ENCODE measurements at places on chromosomes 12 and 14.

DNA sequence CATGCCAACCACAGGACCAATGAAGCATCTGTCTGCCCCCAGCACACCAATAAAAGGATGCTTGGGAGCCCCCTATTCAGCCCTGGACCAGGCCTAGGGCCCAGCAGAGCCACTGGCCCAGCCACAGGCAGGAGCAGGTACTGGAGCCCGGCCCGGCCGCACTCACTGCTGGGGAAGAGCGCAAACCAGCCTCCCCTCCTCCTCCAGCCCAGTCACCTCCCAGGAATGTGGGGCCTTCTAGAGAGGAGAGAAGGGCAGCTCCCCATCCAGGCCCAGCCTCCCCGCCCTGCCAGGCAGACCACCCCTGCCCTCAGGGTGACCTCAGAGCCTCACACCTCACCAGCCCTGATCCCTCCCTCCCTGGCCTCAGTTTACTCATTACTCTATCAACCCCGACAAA, 56.2 kb downstream of the CCNK start:
- no peaks in the 10 kb centered on the region for H3K36me3 ChIP-seq
- peak overlapping the region; percentile 51 for H3K4me3 ChIP-seq
- peaks cover 1% of the 10 kb centered on the region for H3K27me3 ChIP-seq
- peak overlapping the region; percentile 92 for H3K27ac ChIP-seq
- H3K4me1 ChIP-seq: peaks cover 45% of the 10 kb centered on the region
- peak; percentile 75 for DNase-seq

GRCh38 chr12:663293-663871, at the start of gene NINJ2:
Gene NINJ2 (minus strand): TSS chr12:663445. CDS start chr12:663360, 85 bp downstream.
- H3K4me3 ChIP-seq: peak within 1 kb of the TSS; percentile 64
- no peak within 1 kb of the TSS for H3K27ac ChIP-seq
- peaks cover 24% of the 10 kb centered on the region for H3K4me1 ChIP-seq
- DNase-seq: no peak
- H3K27me3 ChIP-seq: peaks cover 19% of the 10 kb centered on the region

DNA sequence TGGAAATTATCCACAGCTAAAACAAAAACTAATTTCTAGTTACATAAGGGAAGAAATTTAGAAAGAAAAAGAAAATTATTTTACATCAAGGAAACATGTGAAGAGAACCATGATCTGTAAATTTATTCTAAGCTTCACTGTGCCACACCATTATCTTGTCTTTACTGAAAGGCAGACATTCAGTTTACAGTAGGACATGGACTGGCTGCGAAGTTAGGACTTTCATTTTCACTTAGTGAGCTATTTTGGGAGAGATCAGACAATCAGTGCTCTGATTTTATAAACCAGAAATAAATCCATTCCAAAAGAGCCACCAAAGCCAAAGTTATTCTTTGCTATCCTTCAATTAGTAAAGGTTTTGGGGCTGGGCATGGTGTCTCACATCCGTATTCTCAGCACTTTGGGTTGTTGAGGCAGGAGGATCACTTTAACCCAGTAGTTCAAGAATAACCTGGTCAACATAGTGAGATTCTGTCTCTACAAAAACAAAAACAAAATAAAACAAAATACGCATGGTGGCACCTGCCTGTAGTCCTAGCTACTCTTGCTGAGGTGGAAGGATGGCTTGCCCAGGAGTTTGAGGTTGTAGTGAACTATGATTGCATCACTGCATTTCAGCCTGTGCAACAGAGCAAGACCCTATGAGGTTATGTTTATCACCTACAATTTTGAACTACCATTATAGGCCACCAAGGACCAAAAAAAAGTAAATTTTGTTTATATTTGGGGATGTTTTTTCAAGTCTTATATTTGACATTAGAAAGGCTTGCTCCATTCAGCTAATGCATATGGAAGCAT, 1084.8 kb upstream of the ATXN7L3B start:
- no peak overlapping the region for H3K27ac ChIP-seq
- no peaks in the 10 kb centered on the region for H3K4me1 ChIP-seq
- no peaks in the 10 kb centered on the region for H3K36me3 ChIP-seq
- no peak for DNase-seq

DNA sequence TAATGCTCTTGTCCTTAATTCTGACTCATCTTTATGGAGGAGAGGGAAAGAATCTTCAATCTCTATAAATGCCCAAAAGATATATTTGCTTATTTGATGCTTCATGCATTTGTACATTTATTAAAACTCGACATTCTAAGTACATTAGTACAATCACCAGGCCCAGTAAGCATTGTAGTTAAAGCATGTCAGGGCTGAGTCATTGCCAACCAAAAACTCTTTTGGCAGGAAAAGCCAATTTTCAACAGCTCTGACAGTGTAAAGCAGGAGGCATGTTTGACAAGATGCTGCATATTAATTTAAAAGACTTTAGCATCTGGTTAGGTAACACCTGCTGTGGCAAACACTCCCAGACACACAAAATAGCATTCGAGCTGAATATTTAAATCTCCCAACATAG, 290.9 kb downstream of the PPFIA2 start:
- H3K4me3 ChIP-seq: no peak overlapping the region
- DNase-seq: no peak
- no peak overlapping the region for H3K27ac ChIP-seq
- H3K27me3 ChIP-seq: no peaks in the 10 kb centered on the region

DNA sequence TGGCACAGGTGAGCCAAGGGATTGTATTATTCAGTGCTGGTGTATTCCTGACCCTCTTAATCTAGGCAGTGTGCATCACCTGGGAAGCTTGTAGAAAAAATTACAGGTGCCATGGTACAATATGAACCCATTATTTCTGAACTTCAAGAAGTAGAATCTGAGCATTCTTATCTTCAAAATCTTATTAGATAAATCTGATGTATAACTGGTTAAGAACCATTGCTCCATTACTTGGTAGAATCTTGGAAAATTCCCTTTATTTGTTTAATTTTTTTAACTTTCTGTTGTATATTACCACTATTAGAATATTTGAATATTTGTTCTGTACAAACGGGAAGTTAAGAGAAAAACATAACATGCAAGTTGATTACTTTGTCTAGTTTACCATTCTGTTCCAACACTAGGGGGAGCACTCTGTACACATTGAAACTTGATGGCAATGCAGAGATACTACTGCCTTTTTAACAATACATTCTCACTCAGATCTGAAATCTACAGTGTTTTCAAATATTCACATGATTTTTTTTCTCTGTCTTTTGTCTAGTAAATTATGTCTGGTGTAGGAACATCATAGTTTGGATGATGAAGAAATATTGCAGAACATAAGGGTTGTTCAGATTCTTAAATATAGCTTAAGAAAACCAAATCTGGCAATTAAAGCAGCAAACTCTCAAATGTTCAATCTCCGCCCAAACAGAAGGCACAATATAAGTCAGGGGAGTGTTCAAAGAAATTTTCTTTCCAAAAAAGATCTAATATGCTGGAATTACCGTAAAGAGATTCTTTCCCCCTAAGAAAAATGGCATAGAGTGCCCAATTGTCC, 196.6 kb downstream of the PCNX1 start:
- H3K4me3 ChIP-seq: no peak overlapping the region
- peak; percentile 75 for DNase-seq
- H3K4me1 ChIP-seq: peaks cover 45% of the 10 kb centered on the region

Measured in HFFc6 (cell line).